Stimulated activated CD8-positive, alpha-beta memory T cell treated with anti-CD3 and anti-CD28 coated beads, Interleukin-2, amount 100 ng/mL, for 1 hour (primary cell): ENCODE measurements at places on chromosomes 5 and 9.

GRCh38 chr5:172219296-172219695, 25.3 kb downstream of the EFCAB9 start:
- DNase-seq: no peak

DNA sequence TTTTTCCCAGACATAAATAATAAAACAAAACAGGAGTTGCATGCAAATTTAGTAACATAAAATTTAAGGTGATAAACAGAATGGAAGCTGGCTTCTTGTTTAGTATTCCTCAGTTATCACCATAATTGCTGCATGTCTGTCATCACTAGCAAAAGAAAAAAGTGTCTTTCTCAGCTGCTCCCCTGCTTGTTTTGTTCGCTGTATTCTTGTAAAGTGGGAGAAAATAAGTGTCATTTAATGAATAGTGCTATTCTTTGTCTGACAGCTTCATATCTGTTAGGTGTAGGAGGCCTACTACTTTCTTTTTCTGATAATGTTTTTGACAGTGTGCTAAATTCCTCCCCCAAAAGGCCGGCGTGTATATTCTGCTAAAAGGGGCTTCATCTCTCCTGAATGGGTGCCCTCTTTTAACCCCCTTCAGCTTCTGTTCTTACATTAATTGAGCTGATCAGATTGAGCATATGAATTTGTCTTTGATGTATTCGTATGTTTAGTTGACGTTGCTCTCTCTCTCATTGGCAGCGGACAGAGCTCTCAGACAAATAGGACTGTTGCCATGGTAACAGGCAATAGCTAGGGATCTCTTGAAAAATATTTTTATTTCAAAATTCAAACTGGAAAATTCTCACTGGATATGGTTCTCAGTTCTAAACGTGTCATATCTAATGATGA, 303.8 kb downstream of the KIAA0825 start:
- no peak for DNase-seq

DNA sequence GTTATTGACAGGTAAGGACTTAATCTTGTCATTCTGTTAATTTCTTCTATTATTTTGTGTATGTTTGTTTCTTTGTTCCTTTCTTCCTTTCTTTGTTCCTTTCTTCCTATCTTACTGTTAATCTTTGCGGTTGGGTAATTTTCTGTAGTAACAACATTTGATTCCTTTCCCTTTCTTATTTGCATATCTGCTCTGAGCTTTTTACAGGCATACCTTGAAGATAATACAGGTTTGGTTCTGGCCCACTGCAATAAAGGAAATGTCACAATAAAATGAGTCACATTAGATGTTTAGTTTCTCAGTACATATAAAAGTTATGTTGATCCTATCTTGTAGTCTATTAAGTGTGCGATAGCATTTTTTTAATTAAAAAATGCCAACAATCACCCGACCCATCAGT, 440.7 kb downstream of the NFIB start:
- DNase-seq: no peak

- no peak for DNase-seq
Observed at GRCh38 chr5:81826128-81826527, 75.2 kb upstream of the SSBP2 start.

GRCh38 chr9:95815133-95815532, 60.4 kb upstream of the ERCC6L2 start:
- DNase-seq: no peak
